Stimulated activated CD8-positive, alpha-beta memory T cell treated with anti-CD3 and anti-CD28 coated beads, Interleukin-2, amount 100 ng/mL, for 48 hours (primary cell): ENCODE measurements at places on chromosomes 7 and 10.

GRCh38 chr7:73988197-73988596 lies 39.8 kb upstream of the ELN start:
- no peak for DNase-seq

DNA sequence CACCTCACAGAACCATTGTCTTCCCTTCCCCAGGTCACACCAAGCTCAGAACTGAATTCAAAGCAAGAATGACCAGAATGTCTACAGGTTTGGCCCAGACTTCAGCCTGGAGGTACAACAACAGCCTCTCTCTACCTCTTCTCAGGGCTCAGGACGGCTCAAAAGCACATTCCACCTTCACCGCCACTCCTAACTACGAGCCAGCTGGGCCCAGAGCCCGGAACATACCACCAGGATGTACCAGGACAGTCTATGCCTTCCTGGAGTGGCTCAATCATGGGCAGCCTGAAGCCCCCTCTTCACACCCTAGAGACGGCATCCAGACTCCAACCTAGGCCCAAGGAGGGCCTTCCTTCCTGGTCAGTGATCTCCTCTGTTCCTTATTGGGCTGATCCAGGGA lies 41.6 kb downstream of the ANXA8 start:
- no peak for DNase-seq

DNA sequence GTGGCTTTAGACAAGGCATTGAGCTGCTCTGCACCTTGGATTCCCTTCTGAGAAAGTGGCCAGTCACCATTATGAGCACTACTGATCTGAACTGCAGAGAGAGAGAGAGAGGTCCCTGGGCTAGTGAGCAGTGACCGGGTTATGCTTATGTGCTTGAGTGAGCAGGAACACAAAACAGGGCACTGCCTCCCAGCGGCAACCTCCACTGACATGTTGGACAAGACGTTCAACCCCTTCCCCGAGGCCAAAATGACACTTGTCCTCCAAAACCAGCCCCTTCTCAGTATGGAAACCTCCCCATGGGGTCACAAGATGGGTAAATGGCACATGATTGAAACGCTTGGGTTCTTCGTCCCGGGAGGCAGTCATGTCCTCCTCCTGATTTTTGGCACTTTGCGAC lies 339.4 kb upstream of the ZMIZ1 start:
- no peak for DNase-seq

DNA sequence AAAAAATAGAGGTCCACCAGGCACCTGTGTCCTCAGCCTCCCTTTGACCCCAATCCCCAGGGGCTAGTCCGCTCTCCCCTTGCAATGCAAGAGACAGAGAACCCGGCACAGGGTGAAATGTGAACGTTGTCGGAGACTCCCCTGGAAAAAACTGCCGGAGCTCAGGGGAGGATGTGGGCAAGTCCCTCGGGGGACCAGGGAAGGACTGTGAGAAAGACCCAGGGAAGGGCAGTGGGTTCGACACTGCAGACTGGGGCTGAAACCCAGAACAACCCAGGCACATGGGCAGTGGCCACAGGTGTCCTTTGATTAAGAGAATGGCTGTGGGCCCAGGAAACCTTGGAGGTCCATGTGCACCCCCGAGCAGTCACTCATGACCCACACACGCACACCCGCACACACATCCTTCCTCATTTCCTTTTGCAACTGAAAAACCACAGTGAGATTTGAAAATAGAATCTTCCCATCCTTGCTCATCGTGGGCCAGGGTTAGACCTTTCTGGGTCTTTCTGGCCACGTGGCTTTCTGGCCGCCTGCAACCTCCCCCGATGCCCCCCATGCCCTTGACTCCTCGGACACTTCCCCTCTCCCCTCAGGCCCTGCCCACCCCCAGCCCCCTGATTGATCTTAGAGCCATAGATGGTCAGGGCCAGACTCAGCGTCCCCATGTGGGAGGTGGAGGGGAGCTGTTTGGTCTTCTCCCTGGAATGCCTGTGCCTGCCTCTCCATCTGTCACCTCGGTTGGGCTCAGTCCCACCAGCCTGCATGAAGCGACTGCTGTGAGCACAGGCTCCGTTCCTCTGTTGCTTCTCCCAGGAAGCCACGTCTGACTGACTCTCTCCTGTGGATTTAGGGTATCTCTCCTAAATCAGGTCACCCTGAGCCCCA lies 7.9 kb downstream of the LAT2 start:
- DNase-seq = no peak

- no peak for DNase-seq
Measured at GRCh38 chr7:99311702-99312101, 14.0 kb upstream of the ARPC1A start.

- no peak for DNase-seq
Measured at GRCh38 chr10:34627741-34628140, 187.4 kb downstream of the PARD3 start.

DNA sequence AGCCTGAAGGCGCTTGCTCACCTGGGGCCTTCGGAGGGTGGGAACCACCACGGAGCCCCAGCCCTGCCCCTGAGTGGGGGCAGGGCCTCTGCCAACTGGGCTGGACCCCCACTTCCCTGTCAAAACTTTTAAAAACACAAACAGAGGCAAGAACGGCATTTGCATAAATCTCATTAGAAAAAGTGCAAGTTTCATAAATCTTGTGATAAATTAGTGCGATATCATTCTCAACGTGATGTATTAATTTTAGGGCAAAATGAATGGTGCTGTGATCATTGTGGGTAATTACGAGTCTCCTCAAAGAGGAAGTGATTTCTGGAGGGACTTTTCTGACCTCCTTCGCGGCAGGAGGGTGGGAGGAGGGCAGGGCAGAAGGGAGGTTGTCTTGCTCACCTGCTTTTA lies 98.3 kb downstream of the CDH23 start:
- no peak for DNase-seq

DNA sequence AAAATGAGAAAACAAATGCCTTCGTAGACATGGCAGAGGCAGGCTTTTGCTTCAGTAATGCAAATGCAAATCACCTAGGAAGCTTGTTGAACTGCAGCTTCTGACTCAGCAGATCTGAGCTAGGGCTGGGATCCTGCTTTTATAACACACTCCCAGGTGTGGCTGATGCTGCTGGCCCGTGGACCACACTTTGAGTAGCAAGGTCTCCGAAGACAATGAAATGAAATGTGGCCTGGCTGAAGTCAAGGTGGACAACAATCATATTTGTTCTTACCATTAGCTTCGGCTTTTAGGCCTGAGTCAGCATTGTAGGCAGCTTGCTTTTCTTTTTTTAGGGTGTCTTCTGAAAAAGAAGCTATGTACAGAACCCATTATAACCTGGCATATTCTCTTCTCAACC lies 26.3 kb downstream of the COL17A1 start:
- no peak for DNase-seq

GRCh38 chr7:1659696-1660095 lies 10.4 kb upstream of the ELFN1 start:
- DNase-seq = no peak

DNA sequence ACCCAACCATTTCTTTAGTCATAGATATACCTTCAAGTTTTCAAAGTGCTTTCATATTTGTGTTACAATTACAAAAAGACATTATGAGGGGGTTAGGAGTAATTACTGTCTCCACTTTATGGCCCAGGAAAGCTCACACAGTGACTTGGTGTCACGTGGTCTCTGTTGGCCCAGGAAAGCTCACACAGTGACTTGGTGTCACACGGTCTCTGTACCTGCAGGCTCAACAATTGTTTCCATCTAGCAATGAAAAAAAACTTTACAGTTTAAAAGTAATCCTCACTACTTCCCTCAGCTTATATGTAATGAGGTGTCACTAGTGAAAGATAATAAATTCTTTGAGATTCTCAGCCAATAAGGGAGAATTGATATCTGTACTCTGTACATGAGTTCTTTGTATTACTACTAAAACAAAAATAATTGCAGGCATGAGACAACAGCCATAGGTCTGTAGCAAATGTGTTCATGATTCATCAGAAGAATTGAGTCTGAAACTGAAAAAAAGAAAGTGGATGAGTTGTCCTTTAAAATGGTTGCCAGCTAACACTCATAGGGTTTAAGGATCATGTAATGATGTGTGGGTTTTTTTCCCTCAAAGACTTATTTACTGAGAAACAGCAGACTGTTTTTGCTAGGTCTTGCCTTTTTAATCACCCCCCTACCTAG lies 10.9 kb downstream of the OGDH start:
- no peak for DNase-seq

DNA sequence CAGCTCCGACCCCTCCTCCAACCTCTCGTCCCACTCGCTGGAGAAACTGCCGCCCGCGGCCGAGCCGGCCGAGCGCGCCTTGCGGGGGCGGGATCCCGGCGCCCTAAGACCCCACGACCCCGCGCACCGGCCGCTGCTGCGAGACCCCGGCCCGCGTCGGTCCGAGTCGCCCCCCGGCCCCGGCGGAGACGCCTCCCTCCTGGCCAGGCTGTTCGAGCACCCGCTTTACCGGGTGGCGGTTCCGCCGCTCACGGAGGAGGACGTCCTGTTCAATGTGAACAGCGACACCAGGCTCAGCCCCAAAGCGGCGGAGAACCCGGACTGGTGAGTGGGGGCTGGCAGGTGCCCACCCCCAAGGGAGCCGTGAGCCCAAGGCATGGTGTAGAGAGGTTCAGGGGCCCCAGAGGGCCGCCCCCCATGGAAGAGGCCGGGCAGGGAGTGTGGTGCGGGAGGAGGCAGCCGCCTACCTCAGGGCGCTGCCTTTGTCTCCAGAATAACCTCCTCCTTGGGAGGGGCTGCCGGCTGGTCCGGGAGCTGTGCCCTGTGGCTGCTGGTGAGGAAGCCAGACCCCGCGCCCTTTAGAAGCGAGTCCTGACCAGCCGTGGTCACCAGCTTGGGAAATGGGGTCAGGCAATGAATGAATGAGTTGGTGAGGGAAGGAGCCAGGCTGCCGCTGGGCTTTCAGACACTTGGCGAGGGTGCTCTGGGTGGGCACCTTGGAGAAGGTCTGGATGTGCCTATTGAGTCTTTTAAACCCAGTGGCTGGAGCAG lies 1.3 kb downstream of the FAM20C start:
- no peak for DNase-seq

DNA sequence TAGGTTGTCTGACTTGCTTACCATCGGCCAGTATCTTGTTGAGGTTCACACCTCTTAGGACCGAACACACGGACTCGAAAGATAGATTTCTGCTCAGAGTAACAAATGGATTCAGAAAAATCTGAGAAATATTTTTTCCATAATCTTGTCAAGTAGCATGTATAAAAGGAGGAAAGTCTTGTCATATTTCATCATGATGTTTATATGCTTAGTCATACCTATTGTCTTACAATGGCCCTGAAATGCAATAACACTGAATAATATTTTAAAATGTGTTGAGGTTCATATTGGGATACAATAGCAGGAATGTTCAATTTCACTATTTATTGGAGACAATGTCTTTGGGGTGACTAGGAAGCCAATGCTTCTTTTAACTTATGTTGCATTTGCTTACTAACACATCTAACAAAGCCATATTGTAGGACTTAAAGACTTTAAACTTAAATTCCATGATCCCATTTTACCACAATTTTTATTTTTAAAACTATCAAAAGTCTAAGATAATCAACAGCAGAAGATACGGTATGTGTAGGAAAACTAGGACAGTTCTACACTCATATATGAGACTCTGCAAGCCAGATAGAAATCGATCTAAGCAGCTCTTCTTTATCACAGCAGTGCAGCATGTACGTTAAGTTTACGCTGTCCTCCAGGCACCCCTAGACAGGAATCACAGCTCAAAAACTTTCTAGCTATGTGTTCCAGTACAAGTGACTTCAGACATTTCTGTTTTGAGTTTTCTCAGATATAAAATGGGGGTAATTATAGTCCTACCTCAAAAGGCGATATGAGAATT lies 135.7 kb upstream of the CAV2 start:
- no peak for DNase-seq

- DNase-seq = no peak
Measured at GRCh38 chr7:132393789-132394261, 182.4 kb downstream of the PLXNA4 start.

DNA sequence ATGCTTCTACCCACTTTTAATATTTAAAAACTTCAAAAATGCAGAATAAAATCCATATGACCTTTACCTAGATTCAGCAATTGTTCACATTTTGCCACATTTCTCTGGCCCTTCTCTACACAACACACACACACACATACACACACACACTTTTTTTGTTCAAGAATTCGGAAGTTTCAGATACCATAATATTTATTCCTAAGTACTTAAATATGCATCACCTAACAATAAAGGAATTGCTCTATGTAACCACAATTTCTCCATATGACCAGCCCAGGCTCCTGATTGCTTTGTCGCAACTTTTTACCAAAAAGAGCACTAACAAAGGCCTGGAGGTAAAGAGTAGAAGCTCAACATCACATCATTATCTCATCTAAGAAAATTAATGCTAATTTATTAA lies 106.6 kb downstream of the FAS start:
- no peak for DNase-seq

DNA sequence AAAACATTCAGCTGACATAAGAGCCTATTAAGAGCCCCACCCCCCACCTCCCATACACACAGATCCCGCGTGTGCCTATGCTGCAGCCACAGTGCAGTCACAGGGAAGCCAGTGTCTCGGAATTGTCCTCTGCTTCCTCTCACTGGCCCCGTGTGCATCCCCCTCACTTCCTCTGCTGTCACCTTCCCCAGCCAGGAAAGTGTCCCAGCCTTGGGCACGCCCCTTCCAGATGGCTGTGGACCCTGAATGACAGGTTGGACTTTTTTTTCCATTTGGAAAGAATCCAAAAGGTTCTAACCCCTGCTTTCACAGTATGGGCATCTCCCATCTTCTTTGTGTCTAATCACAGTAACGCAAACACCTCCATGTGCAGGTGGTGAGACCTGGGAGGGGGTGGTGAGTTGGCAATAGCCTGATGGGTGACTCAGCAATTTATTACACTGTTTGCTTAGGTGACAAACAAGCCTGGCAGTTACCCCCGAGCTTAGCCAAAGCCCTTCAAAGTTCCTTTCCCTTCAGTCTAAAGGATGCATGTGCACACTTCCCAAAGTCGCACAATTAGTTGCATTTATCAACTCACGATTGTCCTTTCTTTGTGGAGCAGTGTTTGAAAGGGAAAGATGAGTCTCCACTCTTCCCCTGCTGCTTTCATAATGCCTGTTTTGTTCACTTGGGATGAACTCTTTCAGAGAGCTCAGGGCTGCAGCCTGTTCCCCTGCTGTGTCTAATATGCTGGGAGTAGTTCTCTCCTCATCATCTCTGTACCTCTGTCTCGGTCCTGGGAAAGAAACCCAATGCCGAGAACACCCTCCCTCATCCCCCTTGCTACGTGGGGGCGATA lies 67.5 kb upstream of the EFCAB10 start:
- DNase-seq = no peak

DNA sequence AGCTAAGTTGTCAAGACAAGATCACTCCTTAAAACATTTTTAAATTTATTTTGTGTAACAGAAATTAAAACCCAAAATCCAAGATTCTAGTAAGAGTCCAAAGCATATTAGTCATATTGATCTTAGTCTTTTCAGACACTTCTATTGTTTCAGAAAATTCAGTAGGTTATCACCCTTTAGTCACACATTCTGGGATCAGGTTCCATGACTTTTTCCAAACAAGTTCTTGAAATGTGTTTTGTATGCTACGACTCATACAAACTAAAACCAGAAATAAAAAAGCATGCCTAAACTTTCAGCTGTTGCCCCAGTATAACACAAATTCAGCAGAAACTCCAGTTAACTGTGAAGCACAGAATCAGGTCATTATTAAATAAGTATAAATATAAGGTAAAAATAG lies 10.7 kb downstream of the SEMA3D start:
- DNase-seq = no peak
